Fibroblast of skin of right quadriceps (primary cell): ENCODE measurements at places on chromosomes 2 and 18.

DNA sequence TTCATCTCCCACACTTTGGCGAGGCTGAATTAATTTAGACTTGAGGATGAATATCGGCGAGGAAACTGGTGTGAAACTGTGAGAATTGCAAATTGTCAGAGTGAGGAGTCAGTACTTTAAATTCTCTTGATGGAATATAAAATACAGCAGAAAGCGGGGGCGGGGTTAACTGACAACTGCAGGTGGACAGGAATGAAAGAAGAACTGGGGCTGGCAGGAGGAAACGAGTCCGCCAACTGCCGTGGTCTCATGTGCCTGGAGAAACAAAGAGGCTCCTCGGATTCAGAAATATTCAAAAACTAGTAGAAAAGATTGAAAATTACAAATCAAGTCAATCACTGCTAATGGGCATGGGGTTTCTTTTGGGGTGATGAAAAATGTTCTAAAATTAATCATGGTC lies 44.3 kb downstream of the MOGAT1 start:
- no peak for DNase-seq

DNA sequence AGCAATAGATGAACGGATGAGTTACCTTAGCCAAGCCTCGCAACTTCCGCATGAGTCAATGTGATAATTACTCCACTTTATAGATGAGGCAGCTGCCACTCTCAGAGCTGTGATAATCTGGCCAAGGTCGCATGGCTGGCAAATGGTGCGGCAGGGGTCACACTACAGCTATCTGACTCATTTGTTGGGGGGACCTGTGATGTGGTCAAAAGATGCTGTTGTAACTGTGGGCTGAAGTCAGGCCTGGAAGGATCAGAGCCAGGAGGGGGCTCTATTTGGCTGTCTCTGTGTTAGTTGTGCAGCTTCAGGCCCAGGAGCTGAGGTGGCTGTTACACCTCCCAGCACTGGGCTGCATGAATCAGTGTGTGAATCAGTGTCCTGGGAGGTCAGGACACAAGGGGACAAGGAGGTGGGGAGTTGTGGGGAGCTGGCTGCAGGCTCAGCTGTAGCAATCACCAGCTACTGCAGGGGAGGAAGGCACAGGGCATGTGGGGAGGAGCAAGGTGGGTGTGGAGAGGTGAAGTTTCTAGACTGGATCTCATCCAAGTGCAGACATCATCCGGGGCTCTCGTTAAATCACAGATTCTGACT lies 33.1 kb downstream of the NGEF start:
- DNase-seq: peak; percentile 52

DNA sequence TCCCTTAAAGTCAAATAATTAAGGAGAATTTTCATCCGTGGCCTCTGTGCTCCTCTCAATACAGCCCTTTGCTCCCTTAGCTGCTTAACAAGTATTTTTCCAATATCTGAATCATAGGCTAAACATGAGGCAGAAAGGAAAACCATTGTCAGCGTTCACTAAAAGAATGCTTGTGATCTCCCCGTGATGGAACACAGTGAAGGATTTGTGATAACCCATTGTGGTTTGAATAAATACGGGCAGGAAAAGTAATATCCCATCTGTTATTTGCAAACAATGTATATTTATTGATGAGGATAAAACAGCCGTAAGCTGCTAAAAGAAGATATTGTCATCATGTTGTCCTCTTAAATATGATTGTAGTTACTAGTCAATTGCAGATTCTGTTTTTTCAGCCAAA lies 258.1 kb downstream of the NAPG start:
- no peak for DNase-seq

DNA sequence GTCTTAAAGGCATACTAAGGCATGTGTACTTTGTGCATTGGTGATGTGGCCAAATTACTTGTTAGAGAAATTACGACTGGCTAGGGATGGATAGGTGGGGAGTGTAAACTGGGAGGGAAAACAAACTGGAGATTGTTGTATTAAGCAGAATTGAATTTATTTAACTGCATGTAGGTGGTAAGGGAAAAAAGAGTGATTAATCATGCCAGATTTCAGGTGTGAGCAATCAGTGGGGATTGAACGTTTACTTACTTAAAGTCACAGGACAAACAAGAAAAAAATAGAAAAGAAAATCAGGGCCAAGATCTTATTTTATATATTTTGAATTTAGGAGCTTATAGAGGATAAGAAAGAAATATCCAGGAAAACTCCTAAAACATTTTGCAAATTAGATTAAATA lies 88.6 kb downstream of the GULP1 start:
- no peak for DNase-seq

- DNase-seq: no peak
Measured at GRCh38 chr2:74205596-74205995, 7.2 kb downstream of the MTHFD2 start.
